ENCODE measurements at places on chromosomes 11 and 22. TPM values are rescaled to one million over a fixed set of nuclear protein-coding genes. Genes with fewer than 3 reads are reported as not detected.

- DNase-seq, result no peak
Observed at GRCh38 chr22:27137871-27138337, 480.5 kb downstream of the MIAT start.

BAD gene
- 30.6 TPM for total RNA-seq

POTEH gene
- 0.25 TPM for total RNA-seq

DNA sequence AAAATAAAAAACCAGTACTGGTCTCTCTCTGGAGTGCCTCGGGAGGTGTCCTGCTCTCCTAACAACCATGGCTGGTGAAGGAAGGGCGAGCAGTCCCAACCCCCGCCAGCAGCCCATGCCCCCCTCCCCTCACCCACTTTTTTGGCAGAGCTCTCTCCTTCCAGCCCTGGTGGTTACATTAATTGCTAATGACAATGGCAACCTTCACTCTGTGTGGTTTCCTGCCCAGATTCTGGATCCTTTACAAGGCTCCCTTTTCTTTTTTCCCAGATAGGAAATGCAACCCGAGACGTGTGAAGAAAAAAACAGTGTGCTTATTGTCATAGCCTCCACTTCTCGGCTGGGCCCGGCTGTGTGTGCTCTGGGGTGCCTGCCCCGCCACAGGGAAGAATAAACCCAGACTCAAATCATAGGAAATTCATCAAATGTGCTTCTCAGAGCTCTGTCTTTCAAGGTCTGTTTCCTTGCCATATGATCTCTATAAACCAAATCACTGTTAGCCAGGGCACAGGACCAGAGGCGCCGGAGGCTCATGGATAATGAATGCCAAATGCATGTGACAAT, 513.0 kb downstream of the SOX6 start:
- DNase-seq, result no peak

DNA sequence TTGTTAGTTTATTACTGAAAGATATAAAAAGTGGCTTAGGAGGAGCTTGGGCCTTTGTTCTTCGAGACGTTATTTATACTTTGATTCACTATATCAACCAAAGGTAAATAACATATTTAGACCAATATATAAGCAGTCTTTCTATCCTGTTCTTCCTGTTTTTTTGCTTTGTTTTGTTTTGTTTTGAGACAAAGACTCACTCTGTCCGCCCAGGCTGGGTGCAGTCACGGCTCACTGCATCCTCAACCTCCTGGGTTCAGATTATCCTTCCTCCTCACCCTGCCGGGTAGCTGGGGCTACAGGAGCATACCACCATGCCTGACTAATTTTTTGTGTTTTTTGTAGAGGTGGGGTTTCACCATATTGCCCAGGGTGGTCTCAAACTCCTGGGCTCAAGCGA, 66.8 kb downstream of the ATM start:
- no peak for DNase-seq

DNA sequence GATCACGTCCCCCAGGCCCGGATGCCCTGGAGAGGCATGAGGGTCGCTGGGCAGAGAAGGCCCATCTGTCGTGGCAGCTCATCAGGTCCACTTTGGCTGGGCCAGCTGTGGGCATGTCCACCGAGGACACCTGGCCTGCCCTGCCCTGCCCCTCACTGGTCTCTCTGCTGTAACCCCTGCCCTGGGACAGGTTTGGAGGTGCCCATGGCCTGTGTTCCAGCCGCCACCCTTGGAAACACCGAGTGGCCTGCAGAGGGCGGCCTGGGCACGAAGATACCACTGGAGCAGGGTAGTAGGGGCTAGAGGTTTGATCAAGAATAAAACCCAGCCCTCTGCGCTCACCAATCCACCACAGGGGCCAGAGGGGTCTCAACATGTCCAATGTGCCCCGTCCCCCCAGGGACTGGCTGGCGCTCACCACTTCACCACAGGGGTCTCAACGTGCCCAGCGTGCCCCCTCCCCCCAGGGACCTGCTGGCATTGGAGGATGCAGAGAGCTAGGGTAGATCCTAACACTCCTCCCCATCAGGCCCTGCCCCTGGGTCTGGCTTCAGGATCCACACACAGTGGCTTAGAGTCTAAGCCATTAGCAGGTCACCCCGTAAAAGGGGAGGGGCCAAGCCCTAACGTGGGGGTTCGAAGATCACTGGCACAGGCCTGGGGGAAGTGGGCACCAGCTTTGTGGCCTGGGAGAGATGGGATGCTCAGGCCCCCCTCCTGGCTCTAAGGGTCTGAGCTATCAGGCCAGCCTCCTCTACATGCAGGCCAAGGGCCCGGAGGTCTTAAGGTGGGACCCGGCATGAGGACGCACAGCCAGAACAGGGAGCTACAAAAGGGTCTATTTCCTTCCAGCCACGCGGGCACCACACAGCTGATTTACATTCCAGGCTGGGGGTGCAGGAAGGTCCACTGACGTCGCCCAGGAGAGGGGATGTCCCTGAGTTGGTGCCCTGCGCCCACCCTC, 1.3 kb upstream of the HDAC10 start:
- peak; percentile 83 for DNase-seq

- no peak for DNase-seq
Observed at GRCh38 chr11:44066732-44067141, 667 bp downstream of the ACCS start.

All from natural killer cell (primary cell).